Spleen (tissue), 13 donors: ENCODE measurements at places on chromosomes 1 and 21. TPM values are rescaled to one million over a fixed set of nuclear protein-coding genes. Genes with fewer than 3 reads are reported as not detected.
A peak's percentile ranks its signal among the peaks of the same experiment; 100 is the strongest.

The FLG2 gene
- total RNA-seq, result not detected

The SMIM11 gene
- total RNA-seq, result 12.1 TPM

The UQCRHL gene
- total RNA-seq, result 1.1 TPM

DNA sequence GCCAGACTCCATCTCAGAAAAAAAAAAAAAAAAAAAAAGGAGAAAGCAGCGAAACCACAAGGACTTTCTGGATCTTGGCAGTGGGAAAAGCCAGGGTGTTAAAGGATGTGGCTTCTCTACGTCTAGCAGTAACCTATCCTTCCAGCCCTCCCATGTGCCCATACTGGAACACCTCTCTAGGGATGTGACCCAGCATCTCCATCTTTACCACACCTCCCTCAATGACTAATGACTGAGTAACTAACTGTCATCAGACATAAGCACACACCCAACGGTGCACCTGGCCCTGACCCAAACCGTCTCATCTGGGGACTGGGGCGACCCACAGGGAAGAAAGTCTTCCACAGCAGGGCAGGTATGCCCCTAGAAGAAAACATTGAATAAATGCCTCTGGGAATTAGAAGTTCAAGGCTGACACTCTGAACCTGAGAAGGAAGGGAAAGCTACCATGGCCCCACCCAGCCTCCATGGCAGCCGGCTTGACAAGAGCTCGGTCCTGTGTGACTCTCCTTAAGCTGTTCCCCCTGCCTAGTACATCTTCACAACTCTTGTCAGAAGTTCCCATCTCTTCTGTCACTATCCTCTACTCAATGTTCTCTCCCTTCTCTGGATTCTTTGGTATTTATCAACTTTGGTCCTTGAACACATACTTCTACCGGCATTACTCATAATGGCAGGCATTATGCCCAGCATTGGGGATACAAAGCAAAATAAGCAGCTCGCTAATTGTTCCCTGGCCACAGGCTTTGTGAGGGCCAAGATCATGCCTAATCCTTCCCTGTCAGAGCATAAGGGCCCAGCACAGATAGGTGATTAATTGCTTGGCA lies 14.8 kb upstream of the PAQR6 start:
- H3K27ac ChIP-seq, result no peak overlapping the region
- H3K36me3 ChIP-seq, result peaks cover 99% of the 10 kb centered on the region
- H3K4me1 ChIP-seq, result peaks cover 4% of the 10 kb centered on the region
- H3K4me3 ChIP-seq, result no peak overlapping the region

The TMEM82 gene
- total RNA-seq, result not detected

The MAGI3 gene
- total RNA-seq, result 12.8 TPM

The LEMD1 gene
- not detected for total RNA-seq

The GNG4 gene
- total RNA-seq, result not detected

The VAV3 gene
- 50.4 TPM for total RNA-seq

DNA sequence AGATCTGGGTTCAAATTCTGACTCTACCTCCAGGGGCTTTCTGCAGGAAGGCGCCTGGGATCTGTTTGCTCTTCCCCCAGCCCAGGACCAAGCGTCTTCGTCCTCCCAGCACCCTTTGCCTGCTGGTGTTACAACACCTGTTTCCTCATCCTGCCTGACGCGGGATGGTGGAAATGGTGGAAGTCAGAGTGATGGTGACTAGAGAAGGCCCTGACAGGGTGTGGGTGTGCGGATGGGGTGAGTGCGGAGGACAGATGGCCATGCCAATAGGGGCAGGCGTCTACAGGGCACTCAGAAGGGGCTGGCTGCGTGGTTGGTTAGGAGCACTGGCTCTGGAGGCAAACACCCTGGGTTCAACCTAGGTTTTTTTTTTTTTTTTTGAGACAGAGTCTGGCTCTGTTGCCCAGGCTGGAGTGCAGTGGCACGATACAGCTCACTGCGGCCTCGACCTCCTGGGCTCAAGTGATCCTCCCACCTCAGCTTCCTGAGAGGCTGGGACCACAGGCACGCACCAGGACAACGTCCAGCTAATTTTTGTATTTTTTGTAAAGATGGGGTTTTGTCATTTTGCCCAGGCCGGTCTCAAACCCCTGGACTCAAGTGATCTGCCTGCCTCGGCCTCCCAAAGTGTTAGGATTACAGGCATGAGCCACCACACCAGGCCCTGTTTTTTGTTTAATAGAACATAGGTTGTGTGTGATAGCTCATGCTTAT lies 1.5 kb downstream of the THEMIS2 start:
- peaks cover 29% of the 10 kb centered on the region for H3K4me1 ChIP-seq
- peak; percentile 91 for DNase-seq
- peak overlapping the region; percentile 67 for H3K4me3 ChIP-seq
- H3K27me3 ChIP-seq, result no peaks in the 10 kb centered on the region

- no peak for DNase-seq
- no peak overlapping the region for H3K4me3 ChIP-seq
- H3K4me1 ChIP-seq, result no peaks in the 10 kb centered on the region
Observed at GRCh38 chr1:227905573-227906487, 41.9 kb downstream of the WNT9A start.

The ALG14 gene
- total RNA-seq, result 1.3 TPM

- no peak for DNase-seq
- H3K36me3 ChIP-seq, result no peaks in the 10 kb centered on the region
- H3K27ac ChIP-seq, result peak overlapping the region; percentile 99
Observed at GRCh38 chr1:246573491-246573890, 7.2 kb downstream of the CNST start.

GRCh38 chr1:164320790-164321731 lies 237.9 kb upstream of the PBX1 start:
- peaks cover 8% of the 10 kb centered on the region for H3K27me3 ChIP-seq
- H3K4me1 ChIP-seq, result no peaks in the 10 kb centered on the region
- peak overlapping the region; percentile 15 for H3K4me3 ChIP-seq
- no peak overlapping the region for H3K27ac ChIP-seq

- H3K27me3 ChIP-seq, result no peaks in the 10 kb centered on the region
- DNase-seq, result no peak
- no peak overlapping the region for H3K4me3 ChIP-seq
- no peaks in the 10 kb centered on the region for H3K36me3 ChIP-seq
- no peak overlapping the region for H3K27ac ChIP-seq
Observed at GRCh38 chr1:210072129-210072528, 134.1 kb downstream of the SYT14 start.

The LCE1C gene
- not detected for total RNA-seq

DNA sequence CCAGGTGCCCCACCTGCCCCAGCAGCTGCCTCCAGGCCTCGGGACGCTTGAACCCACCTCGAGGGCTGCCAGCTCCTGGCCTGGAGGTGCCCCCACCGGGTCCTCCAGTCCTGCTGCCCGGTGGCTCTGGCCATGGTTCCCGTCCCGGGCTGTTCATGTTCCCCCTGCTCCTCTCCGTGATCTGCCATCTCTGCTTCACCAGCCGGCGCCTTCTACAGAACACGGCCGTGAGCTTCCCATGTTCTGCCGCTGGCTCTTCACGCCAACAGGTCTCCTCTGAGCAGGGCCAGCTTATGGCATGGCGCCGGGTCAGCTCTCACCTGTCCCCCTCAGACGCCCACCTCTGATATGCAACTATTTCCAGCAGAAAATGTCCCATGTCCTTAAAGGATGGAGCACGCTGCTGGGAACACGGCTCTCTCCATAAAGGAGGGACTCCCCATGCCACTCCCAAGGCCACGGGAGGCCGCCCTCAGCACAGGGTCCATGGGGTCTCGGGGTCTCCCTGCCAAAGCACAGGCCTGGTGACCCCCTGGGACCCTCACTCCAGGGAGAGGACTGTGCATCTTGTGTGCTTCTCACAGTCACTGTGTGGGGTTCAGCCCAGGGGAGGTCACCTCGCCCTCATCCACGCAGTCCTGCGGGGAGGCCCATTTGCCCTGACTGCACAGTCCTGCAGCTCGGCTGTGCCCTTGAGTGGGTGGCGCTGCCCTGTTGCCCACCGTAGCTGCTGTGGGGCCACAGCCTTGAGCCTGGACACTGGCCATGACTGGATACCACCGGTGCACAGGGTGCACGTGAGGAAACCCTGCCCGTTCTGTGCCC lies 36.7 kb downstream of the COL18A1 start:
- H3K27me3 ChIP-seq, result no peaks in the 10 kb centered on the region
- DNase-seq, result peak; percentile 68
- no peak overlapping the region for H3K4me3 ChIP-seq
- no peak overlapping the region for H3K27ac ChIP-seq
- peaks cover 19% of the 10 kb centered on the region for H3K4me1 ChIP-seq

- no peaks in the 10 kb centered on the region for H3K4me1 ChIP-seq
- no peak for DNase-seq
- H3K27ac ChIP-seq, result no peak overlapping the region
- H3K36me3 ChIP-seq, result no peaks in the 10 kb centered on the region
- H3K27me3 ChIP-seq, result no peaks in the 10 kb centered on the region
Observed at GRCh38 chr1:56977910-56978309, 12.1 kb upstream of the C8B start.

- DNase-seq, result no peak
- H3K4me3 ChIP-seq, result no peak overlapping the region
- H3K36me3 ChIP-seq, result no peaks in the 10 kb centered on the region
- no peak overlapping the region for H3K27ac ChIP-seq
- no peaks in the 10 kb centered on the region for H3K27me3 ChIP-seq
Observed at GRCh38 chr1:60895252-60895651, 187.1 kb upstream of the NFIA start.

- no peaks in the 10 kb centered on the region for H3K27me3 ChIP-seq
- H3K4me1 ChIP-seq, result no peaks in the 10 kb centered on the region
- no peak overlapping the region for H3K27ac ChIP-seq
- H3K4me3 ChIP-seq, result no peak overlapping the region
- no peaks in the 10 kb centered on the region for H3K36me3 ChIP-seq
Observed at GRCh38 chr1:233518344-233518743, 95.6 kb upstream of the KCNK1 start.

DNA sequence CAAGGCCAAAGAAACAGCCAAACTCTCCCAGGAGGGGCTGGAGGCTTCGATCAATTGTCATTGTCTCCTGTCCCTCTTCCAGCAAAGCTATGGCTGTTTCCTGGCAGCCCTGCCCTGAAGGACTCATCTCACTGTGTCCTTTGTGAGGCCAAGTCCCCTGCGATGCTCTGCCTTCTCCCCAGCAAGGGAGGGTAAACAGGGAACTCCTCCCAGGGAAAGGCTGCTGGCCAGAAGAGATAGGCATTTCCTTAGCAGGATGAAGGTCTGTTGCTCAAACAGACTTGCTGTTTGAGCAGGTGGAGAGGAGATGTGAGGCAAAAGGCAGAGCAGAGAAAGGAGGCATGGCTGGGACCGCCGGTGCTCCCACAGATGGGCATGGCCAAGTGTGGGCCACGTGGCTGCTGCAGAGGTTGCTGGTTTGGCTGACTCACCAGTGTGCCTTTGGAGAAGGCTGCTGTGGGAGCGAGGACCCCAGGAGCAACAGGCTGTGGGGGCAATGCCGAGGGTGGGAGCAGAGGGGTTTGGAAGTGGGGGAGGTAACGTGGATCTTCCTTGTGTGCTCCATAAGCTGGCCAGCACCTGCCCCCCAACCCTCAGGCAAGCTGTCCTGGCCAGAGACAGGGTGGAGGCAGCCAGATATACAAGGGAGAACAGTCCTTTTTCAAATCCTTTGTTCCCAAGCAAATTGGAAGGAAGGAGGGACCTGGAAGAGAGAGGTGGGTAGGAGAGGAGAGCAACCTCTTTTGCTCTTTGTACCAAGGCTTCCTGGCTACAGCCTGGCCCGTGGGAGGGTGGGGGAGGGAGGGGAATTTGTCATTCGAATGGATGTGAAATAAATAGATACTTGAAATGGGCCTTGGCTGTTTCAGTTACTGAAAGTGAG lies 449.8 kb downstream of the SIPA1L2 start:
- H3K4me1 ChIP-seq, result no peaks in the 10 kb centered on the region
- DNase-seq, result no peak
- H3K27me3 ChIP-seq, result peaks cover 47% of the 10 kb centered on the region
